ENCODE measurements at places on chromosomes 1 and 21.
A peak's percentile ranks its signal among the peaks of the same experiment; 100 is the strongest.

DNA sequence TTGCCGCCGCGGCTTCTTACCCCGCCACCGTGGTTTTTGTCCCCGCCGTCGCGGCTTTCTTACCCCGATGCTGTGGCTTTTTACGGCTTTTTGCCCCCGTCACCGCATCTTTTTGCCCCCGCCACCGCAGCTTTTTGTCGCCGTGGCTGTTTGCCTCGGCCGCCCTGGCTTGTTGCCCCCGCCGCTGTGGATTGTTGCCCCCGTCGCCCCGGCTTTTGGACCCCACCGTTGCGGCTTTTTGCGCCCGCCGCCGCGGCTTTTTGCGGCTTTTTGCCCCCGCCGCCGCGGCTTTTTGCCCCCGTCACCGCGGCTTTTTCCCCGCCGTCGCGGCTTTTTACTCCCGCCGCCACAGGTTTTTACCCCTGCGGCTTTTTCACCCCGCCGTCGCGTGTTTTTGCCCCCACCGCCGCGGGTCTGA, 3934.3 kb downstream of the SRGAP2C start:
- H3K36me3 ChIP-seq, result peaks cover 3% of the 10 kb centered on the region
- no peak for DNase-seq
- H3K27me3 ChIP-seq, result no peaks in the 10 kb centered on the region
- H3K27ac ChIP-seq, result no peak overlapping the region

- H3K27me3 ChIP-seq, result no peaks in the 10 kb centered on the region
- H3K36me3 ChIP-seq, result no peaks in the 10 kb centered on the region
- no peaks in the 10 kb centered on the region for H3K4me1 ChIP-seq
- DNase-seq, result no peak
Measured at GRCh38 chr21:28310171-28310685, 682.4 kb downstream of the LTN1 start.

GRCh38 chr1:192158181-192158580, at the start of gene RGS18:
RGS18 (plus strand) TSS chr1:192158462; CDS start chr1:192158638, 176 bp downstream.
- no peaks in the 10 kb centered on the region for H3K36me3 ChIP-seq
- H3K4me1 ChIP-seq, result no peaks in the 10 kb centered on the region
- no peak within 1 kb of the TSS for H3K27ac ChIP-seq
- no peaks in the 10 kb centered on the region for H3K27me3 ChIP-seq
- H3K4me3 ChIP-seq, result no peak within 1 kb of the TSS

DNA sequence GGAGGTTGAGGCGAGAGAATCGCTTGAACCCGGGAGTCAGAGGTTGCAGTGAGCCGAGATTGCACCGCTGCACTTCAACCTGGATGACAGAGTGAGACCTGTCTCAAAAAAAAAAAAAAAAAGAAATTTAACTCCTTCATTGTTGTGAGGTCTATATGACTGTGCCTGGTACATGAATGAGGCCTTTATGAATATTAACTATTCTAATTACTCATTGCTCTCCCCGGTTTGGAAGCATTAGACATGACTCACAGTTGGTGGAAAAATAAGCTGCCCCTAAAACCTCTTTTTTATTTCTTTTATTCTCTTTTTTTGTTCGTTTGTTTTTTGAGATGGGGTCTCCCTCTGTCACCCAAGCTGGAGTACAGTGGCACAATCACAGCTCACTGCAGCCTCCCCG, 3.3 kb downstream of the NPPB start:
- no peaks in the 10 kb centered on the region for H3K36me3 ChIP-seq
- no peak overlapping the region for H3K27ac ChIP-seq
- no peaks in the 10 kb centered on the region for H3K4me1 ChIP-seq

DNA sequence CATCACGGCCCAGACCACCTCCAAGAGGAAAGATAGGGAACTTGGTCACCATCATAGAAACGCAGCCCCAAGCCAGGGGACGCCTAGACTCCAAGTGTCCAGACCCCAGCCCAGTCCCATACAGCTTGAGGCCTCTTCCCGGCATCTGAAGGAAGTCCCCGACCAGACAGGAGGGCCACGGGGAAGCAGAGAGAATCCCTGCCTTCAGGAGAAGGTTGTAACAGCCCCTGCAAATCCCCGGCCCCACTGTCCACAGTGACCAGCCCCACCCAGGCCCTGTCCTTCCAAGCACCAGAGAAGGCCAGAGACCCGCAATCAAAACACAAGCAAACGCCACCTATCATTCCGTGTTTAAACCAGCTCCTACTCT, 1.7 kb downstream of the SLC19A1 start:
- H3K36me3 ChIP-seq, result peaks cover 25% of the 10 kb centered on the region
- H3K27me3 ChIP-seq, result no peaks in the 10 kb centered on the region
- no peak for DNase-seq

- peaks cover 12% of the 10 kb centered on the region for H3K36me3 ChIP-seq
- H3K27ac ChIP-seq, result peak overlapping the region; percentile 41
- H3K4me1 ChIP-seq, result peaks cover 54% of the 10 kb centered on the region
- H3K4me3 ChIP-seq, result no peak overlapping the region
Measured at GRCh38 chr1:54314696-54315095, 91.5 kb downstream of the SSBP3 start.

GRCh38 chr1:3466366-3467075, 12.1 kb downstream of the ARHGEF16 start:
- no peaks in the 10 kb centered on the region for H3K36me3 ChIP-seq
- H3K4me3 ChIP-seq, result no peak overlapping the region
